Foreskin fibroblast (primary cell): ENCODE measurements at places on chromosomes 3 and 15.

- no peak for DNase-seq
These were observed 55.6 kb downstream of the TLNRD1 start for GRCh38 chr15:81056304-81056703.

DNA sequence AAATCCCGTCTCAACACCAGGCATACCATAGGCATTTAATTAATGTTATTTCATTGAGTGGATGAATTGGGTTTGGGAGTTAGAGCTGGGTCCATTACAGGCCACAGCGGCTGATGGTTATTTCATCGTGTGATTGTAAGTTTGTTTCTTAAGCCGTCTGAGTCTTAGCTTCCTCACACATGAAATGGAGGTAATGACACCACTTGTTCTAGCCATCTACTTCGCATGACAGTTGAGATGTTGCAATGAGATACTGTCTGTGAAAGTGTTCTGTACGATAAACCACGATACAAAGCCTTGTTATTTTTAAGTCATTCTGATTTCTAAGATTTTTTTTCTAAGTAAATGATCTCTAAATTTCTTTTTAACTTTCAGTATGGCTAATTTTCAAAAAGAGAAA, 8.6 kb upstream of the TP63 start:
- DNase-seq, result no peak

DNA sequence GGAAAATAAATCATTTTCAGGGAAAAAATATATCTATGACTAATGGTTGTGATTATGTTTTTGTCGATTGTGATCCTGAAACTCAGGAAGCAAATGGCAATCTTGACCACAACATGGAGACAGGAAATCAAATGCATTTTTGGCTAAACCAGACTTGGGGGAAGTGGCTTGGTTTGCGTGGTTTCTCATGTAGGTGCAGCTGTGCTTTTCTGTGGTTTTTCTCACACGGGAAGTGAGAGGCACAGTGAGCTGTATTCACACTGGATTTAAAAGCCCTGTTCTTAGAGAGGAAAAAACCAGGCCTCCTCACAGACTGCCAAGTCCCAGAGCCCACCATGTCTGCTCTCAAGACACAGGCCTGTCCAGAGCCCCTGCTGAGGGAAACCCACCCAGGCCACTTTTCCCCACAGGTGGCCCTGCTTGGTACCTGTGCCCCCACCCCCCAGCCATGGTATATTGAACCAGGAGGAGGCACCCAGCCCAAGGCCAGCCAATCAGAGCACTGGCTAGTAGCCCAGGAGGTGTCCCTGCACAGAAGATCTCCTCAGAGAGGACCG, 46.1 kb downstream of the BTD start:
- DNase-seq, result peak; percentile 89

- peak; percentile 32 for DNase-seq
These were observed 93.1 kb upstream of the KBTBD8 start for GRCh38 chr3:66904831-66905493.

GRCh38 chr3:36890261-36890660, 54.6 kb downstream of the TRANK1 start:
- DNase-seq, result no peak

GRCh38 chr15:78308422-78309032, 9.1 kb upstream of the SKIC8 start:
- DNase-seq, result peak; percentile 58

DNA sequence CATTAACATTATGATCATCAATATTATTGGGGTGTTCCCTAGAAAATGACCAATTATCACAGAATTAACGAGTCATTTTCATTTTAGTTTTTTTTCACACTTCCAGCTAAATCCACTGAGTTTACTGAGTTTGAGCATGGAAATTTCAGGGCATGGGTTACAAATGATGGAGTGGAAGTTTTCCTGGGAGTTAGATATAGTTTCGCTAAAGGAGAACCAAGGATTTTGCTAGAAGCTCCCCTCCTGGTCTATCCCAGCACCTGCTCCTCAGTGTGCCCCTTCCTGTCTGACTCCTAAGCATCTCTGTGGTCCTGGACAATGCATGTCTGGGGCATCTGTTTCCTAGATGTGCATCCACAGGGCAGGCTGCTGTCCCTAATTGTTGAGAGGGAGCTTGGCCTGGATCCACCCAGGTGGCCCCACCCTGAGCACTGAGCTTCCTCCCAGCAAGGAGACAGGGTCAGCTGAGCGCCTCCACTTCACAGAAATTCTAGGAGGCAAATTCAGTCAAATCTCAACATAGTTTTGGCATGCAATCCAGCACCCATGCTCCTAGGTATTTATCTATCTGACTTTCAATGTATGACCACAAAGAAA, 102.3 kb upstream of the GOLGA6L6 start:
- DNase-seq, result no peak
